ENCODE measurements at places on chromosomes 6 and 20.

DNA sequence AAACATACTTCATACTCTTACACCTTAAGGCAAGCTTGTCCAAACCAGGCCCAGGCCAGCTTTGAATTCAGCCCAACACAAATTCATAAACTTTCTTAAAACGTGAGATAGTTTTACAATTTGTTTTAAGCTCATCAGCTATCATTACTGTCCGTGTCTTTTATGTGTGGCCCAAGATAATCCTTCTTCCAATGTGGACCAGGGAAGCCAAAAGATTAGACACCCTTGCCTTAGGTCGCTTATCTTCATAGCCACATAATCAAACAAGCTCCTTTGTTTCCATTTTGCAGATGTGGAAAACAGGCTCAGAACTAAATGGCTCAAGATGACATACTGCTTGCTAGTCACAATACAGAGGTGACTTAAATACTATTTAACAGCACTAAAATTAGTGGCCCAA lies 6.0 kb downstream of the SALL4 start:
- no peak for DNase-seq

GRCh38 chr6:137707038-137707589 lies 159.9 kb upstream of the TNFAIP3 start:
- DNase-seq: no peak

DNA sequence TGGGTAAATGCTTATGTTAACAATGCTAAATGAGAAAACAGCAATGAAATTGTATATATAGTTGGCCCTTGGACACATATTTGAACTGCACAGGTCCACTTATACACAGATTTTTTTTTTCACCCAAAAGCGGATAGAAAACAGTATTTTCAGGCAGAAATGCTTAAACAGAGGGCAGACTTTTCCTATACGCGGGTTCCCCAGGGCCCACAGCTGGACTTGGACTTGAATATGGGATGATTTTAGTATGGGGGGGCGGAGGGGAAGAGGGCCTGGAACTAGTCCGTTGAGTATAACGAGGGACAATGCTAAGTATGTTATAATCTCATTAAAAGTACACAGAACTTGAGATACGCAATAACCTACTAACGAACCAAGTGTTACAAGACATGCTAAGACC lies 1.1 kb upstream of the PRSS35 start:
- DNase-seq: no peak

- DNase-seq: no peak
Observed at GRCh38 chr20:61719691-61720347, 345.9 kb downstream of the TAF4 start.

GRCh38 chr6:81049425-81050042 lies 702.9 kb downstream of the TENT5A start:
- no peak for DNase-seq

GRCh38 chr6:36692220-36692619 lies 5.4 kb upstream of the RAB44 start:
- DNase-seq: peak; percentile 88

GRCh38 chr6:88813045-88813444 lies 150.4 kb downstream of the RNGTT start:
- no peak for DNase-seq

DNA sequence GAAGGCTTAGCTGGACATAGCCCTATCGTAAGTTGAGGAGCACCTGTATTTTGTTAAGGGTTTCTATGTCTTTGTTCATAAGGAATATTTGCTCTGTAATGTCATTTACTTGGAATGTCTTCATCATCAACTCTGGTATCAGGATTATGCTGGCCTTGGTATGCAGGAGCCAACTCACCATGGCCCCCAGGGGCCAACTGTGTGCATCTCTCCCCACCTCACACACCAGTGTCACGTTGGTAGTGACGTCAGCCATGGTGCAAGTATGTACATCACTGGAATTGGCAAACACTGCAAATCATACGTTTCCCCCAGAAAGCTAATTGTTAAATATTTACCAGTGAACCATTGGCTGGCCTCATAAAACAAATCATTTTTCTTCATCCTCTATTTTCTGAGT lies 70.8 kb downstream of the YTHDF1 start:
- DNase-seq: no peak

- peak; percentile 96 for DNase-seq
Observed at GRCh38 chr6:36962874-36963273, 8.3 kb downstream of the PI16 start.

GRCh38 chr20:3685341-3685740 lies 3.5 kb upstream of the ADAM33 start:
- no peak for DNase-seq

GRCh38 chr6:4010689-4011090 lies 68.2 kb downstream of the FAM217A start:
- peak; percentile 49 for DNase-seq

- no peak for DNase-seq
Observed at GRCh38 chr6:25918083-25918683, 12.3 kb downstream of the SLC17A2 start.

DNA sequence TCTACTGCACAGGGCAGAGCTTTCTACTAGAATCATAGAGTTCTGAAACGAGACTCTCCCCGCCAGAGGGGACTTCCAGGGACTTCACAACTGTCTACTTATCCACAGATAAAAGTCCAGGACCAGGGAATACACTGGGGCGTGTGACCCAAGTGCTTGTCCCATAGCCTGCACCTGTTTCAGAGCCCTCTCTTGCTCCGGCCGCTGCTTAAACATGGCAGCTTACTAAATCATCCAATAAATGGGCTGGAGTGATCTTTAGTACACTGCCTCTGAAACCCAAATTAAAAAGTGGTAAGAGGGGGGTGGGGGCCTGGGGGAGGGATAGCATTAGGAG lies 8.9 kb upstream of the RAB44 start:
- DNase-seq: no peak

DNA sequence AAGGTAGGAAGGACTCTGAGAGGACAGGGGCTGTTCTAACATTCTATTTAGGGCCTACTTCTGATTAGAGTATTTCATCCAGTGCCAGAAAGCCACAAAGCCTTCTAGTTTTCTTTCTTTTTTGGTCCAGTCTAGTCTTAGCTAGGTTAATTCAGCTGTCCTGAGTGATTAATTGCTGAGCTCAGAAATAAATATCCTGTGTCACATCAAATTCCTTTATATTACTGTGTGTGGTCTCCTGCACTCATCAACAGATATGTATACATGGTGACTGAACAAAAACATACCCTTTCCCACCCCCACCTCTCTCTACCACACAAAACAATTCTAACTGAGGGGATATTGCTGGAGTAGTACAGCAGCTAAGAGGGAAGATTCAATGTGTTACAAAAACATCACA lies 601.5 kb upstream of the NRSN1 start:
- DNase-seq: no peak
